ENCODE measurements at places on chromosomes 7 and 10.

- DNase-seq: no peak
Observed at GRCh38 chr10:57849691-57850357, 417.9 kb downstream of the IPMK start.

DNA sequence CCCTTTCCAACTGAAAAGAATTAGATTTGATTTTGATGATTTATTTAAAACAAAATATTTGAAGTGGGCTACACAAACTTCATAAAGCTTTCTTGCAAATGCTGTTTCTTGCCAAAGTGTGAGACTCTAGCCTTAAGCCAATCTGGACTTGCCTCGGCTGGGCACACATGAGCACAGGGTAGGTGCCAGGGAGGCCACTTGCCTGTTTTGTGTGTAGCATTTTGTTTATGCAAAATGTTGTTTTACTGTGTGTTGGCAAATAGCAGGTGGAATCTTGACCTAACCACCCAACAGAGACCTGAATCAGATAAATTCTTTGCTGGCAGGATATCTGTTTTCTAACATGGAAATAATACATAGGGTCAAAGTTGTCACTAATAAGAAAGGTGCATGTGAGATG is 161.1 kb downstream of the BMPER start:
- no peak for DNase-seq

DNA sequence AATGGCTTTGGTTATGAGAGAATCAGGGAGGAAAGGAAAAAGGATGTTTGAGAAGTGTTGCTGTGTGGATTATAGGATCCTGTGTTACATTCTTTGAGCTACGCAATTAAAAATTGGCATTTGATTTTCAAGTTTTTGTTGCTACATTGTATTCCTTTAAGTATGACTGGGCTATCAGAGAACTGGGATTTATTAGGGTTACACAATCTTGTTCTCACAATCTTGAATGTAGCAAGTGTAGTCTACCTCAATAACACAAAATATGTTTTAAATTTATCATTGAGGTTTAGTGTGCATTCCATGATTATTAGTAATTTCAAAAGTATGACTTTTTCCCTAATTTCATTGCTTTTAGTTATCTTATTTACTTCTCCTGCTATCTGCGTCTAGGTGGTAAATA is 113.9 kb downstream of the CACNB2 start:
- DNase-seq: no peak

- no peak for DNase-seq
Observed at GRCh38 chr10:33422471-33423153, 88.1 kb upstream of the NRP1 start.

DNA sequence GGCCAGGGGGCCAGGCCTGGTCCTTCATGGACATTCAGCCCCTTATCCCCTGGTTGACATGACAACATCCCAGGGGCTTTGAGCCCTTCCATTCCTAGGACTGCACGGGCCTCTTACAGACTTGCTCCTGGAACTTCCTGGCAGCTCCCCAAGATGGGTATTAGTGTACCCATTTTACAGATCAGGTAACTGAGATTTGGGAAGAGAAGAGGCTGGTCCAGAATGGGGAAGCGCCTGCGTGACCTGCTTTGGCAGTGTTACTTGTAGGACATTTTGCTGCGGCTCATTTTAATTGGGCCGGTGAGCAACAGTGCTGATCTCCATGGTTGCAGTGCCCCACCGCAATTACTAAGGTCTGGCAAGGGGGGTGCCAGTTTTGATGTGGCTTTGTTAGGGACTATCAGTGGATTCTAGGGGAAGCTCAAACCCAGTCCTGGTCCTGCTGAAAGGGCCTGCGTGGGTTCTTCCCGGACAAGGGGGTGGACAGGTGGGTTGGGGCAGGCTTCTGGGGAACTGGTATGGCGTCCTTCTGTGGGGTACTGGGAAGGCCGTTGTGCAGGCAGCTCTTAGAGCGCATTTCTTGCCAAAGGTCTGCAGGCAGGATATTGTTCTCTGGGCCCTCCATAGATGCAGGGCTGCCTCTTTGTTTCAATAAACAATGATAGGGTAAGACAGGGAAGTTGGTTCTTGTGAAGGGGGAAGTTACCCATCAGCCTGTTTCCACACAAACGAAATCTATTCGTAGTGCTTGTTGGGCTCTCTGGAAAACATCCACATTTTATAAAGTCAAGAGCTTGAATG is 137.6 kb downstream of the RGS10 start:
- no peak for DNase-seq

GRCh38 chr10:90906596-90906995 is 14.3 kb downstream of the ANKRD1 start:
- DNase-seq: no peak

- no peak for DNase-seq
Observed at GRCh38 chr10:2900530-2900929, 166.8 kb upstream of the PFKP start.

DNA sequence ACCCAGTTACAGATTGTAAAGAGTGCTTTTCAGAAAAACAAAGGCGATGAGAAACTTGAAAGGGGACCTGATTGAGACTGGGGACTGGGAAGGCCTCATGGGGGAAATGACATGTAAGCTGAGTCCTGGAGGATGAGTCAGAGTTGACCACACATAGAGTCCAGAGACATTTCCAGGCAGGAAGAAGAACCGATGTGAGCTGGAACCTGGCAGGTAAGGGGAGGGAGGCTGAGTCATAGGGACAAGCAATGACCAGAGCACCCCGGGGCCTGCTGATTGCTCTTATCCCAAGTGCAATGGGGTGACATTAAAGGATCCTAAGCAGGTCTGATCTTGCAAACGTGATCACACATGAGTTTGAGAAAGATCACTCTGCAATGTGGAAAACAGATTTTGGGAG is 11.7 kb downstream of the TLL2 start:
- peak; percentile 82 for DNase-seq

DNA sequence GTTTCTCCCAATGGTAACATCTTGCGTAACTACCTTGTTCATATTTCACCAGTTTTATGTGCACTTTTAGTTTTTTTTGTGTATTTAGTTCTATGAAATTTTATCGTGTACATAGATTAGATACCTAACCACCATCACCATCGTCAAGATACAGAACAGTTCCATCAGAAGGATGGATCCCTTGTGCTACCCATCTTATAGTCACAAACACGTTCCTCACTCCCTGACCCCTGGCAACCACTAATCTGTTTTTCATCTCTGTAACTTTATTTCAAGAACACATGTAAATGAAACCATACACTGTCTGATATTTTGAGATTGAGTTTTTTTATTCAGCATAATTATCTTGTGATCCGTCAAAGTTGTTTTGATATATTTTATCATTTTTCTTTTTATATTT is 29.9 kb downstream of the FANK1 start:
- DNase-seq: no peak

- DNase-seq: no peak
Observed at GRCh38 chr7:47510192-47510591, 71.7 kb downstream of the TNS3 start.

DNA sequence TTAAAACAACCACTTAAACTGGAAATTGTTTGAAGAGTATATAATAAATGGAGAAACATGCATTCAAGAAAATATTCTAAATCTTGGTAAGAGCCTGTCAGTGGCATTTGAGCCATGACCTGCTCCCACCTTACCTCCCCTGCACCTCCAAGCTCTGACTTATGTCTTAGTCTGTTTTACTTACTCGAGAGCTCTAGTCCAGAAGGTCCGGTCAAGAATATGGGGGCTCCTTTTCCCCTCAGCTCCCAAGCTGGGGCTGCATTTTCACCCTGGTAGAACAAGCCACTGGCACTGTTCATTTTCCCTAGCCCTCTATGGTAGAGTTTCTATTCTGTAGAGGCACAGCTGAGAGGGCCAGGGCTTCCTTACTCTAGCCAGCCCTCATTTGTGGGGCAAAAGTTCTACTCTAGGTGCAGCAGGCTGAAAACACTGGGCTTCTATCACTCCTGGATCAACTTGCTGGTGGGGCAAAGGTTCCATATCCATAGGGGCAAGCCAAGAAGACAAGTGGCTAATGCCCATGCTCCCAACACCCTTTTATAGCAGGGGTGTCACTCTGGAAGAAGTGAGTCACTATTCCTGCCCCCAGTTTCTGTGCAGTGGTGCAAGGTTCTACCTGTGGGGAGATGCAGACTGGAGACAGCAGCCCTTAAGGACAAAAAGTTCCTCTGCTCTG is 40.6 kb downstream of the ZNF438 start:
- no peak for DNase-seq

DNA sequence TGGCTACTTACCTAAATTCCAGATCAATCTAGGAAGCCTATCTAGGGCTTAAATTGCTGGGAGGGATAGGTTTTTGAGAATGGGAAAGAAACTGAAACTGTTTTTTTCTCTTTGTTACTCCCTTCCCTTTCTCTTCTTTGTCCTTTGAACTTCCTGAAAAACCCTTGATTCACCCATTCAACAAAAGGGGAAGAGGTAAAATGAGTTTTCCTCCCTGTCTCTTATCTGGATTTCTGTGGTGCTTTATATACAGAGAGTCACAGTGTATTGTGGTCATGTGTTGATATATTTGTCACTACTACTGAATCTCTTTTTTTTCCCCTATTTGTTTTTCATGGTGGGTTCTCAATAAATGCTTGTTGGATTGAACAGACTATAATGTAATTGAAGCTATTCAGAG is 19.8 kb upstream of the NUP205 start:
- no peak for DNase-seq

DNA sequence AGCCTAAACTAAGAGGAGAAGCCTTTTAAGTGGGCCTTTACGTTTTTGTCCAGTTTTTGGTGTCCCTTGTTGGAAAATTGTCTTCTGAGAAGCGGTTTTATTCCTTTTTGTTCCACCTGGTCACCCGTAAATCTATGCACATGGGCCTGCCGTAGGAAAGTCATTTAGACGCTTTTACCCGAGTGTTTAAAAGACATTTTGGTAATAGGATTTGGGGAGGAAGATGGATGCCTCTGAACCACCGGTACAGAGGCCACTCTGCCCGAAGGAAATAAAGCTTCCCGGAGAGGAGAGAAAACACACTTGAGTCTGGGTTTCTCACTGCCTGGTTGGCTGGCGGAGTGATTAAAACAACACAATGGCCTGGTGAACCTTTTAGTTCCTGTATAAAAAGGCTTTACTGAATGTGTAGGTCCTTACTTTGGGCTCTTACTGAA is 760 bp downstream of the THNSL1 start:
- no peak for DNase-seq

GRCh38 chr7:82539969-82540368 is 96.4 kb upstream of the CACNA2D1 start:
- no peak for DNase-seq

DNA sequence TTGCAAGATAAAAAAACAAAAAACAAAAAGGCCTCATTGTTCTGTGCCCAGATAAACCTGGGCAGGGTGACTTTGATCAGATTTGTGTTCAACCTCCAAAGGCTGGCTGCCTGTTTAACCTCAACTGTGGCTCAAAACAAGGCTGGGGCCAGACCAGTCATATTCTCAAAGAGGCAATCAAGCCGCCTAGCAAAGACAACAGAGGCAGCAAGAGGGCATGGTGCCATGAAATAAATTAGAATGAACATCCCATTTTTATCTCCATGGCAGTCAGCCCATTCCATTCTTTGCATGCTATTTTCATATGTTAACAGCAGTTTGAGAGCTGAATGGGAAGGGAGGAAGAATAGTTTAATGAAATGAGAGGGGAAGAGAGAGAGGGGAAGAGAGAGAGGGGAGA is 1150.3 kb downstream of the TYW1 start:
- no peak for DNase-seq

DNA sequence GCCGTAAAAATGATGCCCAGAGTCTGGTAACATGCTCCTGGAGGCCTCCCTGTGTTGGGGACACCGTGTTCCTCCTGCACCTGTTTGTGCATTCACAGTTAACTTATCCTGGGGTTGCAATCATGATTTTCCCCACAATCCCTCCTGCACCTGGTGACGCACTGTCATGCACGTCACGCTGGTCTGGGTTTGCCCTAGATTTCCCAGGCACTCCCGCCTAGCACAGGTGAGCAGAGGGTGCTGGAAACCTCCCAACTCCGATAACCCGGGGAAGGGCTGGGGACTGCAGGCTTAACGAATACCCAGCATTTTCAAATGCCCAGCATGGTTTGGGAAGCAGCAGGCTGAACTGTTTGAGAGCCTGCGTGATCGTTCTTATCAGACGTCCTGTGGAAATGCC is 427.1 kb downstream of the TCERG1L start:
- no peak for DNase-seq

- peak; percentile 81 for DNase-seq
Observed at GRCh38 chr7:102912742-102913141, at the start of gene LRRC17. Gene LRRC17, plus strand, starts transcription at chr7:102913000. Its CDS starts 20,914 bp downstream, at chr7:102933914.

DNA sequence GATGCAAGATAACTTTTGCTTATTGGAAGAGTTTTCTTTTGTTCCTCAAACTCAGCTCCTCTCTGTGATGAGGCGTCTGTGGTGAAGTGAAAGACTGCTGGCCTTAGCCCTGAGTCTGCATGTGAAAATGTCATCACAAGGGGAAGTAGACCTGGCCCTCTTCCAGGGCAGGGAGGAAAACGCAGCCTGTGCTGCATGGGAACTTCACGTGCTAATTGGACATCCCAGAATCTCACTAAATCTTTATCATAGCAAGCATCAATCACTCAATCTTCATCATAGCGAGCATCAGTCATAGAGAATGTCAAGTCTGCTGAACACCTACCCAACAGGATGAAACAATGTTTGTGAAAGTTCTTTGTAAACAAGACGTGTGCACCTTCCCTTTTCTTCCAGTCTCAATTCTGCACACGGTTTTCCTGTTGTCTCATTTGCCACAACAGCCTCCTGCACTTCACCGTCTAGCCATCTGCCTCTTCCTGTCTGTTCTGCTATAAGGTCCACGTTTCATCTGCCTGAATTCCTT is 314.6 kb downstream of the FRMD4A start:
- DNase-seq: peak; percentile 41

DNA sequence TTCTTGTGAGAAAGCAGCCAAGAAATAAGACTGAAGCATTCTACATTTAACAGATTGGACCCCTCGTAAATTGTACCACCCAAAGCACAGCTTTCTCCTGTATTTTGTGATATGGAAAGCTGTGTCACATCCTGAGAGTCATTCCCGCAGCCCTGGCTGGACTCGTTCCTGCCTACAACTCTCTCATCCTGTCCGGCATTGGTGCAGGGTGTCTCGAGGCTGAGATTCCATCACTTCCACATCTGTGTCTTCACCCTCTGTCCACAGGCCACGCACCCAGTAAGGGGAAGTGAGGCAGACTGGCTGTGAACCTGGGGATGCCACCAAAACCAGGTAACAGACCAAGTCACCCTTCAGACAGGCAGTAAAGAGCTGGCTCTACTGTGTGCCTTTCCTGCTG is 146.2 kb upstream of the KLF6 start:
- no peak for DNase-seq

GRCh38 chr7:91080351-91080750 is 183.9 kb upstream of the FZD1 start:
- no peak for DNase-seq

- no peak for DNase-seq
Observed at GRCh38 chr7:90721869-90722431, 125.8 kb downstream of the CDK14 start.

GRCh38 chr10:15387021-15387420 is 15.9 kb upstream of the FAM171A1 start:
- no peak for DNase-seq

- DNase-seq: no peak
Observed at GRCh38 chr7:116449950-116450349, 49.6 kb upstream of the CAV2 start.

Measured in HT1080 (cell line).